ENCODE measurements at places on chromosomes 16 and 17. TPM values are rescaled to one million over a fixed set of nuclear protein-coding genes. Genes with fewer than 3 reads are reported as not detected.

GRCh38 chr16:64211331-64211730 is 910.5 kb downstream of the CDH11 start:
- no peak for DNase-seq

- no peak for DNase-seq
Observed at GRCh38 chr17:81148986-81149533, 16.2 kb upstream of the PVALEF start.

- peak; percentile 89 for DNase-seq
Observed at GRCh38 chr16:72172105-72173034, at the start of gene PMFBP1. PMFBP1 (minus strand) TSS chr16:72172155; CDS start chr16:72171208, 947 bp downstream.

GRCh38 chr17:4788807-4789700 is at the start of gene GLTPD2:
GLTPD2 (plus strand) TSS chr17:4788964; CDS start chr17:4789012, 48 bp downstream.
- DNase-seq = no peak

- DNase-seq = no peak
Observed at GRCh38 chr17:57586742-57587141, 158.4 kb downstream of the CCDC182 start.

DNA sequence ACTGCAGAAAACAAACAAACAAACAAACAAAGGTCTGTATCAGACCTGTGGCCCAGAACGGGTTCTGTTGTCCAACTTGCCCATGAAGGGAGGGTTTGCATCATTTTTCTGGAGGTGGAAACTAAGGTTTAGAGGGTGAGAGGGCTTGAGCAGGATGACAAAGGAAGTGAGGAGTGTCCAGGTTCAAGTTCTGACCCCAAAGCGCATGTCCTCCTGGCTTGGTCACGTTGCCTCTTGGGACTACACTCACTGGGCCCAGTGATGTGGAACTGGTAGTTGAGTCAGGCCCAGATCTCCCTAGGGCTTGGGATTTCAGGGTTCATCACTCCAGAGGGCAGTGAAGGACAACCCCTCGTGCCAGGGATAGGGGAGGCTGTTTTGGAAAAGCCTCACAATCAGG is 1.8 kb downstream of the SREBF1 start:
- no peak for DNase-seq

DNA sequence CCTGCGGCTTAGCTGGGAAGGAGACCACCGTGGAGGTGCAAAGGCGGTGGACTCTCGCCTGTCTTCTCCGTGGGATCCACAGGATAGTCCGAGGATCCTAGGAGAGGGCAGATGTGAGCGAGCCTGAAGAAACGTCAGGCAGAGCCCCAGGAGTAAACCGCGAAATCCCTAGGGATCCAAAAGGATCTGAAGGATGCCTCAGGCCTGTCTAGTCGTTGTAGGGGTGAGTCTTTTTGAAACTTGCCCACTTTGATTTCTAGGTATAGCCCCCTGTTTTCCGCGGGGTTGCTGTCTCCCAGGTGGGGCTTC is 576.5 kb downstream of the KCNJ18 start:
- DNase-seq = no peak

DNA sequence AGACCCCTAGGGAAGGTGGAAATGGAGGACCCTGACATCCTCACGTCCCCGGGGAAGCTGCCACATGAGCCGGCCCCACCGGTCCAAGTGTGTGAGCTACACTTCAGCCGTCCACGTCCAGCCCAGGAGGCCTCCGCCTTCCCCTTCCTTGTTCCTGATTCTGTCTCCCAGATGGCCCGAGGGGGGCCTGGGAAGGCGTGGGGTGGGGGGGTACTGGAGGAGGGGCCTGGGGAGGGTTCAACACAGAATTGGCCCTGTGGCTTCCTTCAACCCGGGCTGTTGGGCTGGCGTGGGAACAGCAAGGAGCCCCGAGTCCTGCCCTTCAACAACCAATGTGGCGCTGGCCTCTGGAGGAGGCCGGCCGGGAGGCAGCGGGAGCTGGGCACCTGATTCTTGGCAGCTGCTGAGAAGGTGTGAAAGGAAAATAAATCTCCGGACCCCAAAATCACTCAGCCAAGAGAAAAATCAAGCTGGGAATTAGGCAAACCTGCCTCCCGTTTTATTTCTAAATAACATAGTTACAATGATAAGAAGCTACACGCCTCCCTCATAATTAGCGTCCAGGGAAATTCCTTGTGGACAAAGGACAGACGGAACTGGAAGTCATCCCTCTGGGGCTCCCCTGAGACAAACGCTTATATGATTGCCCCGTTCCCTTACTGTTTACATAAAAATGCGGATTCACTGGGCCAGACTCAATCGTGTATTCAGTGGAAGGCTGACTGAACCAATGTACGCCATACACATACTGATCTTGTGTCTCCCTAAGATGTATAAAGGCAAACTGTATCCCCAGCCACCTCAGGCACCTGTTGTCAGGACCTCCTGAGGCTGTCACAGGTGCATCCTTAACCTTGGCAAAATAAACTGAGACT is 1.8 kb upstream of the APRT start:
- DNase-seq = no peak

GRCh38 chr17:4474093-4474492 is 24.6 kb upstream of the SPNS2 start:
- no peak for DNase-seq

- no peak for DNase-seq
Observed at GRCh38 chr16:67668495-67669157, 2.0 kb downstream of the C16orf86 start.

DNA sequence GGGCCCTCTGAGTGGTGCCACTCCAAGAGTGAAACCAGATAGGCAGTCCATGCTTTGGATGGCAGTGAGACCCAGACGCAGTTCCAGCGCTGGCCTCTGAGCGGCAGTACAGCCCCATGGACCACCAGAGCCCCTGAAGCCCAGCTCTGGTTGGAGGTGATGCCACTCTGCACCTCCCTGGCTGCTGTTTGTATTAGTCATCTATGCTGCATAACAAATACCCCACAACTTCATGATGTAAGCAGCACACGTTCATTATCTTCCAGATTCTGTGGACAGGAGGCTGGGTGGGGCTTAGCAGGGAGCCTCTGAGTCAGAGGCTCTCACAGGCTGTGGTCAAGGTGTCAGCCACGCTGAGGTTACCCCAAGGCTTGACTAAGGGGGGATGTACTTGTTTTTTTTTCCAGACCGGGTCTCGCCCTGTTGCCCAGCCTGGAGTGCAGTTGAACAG is 5.1 kb upstream of the NME4 start:
- peak; percentile 76 for DNase-seq

- DNase-seq = no peak
Observed at GRCh38 chr16:28531777-28532744, 6.7 kb downstream of the NUPR1 start.

GRCh38 chr17:68763562-68763961 is 162.4 kb upstream of the FAM20A start:
- DNase-seq = no peak

DNA sequence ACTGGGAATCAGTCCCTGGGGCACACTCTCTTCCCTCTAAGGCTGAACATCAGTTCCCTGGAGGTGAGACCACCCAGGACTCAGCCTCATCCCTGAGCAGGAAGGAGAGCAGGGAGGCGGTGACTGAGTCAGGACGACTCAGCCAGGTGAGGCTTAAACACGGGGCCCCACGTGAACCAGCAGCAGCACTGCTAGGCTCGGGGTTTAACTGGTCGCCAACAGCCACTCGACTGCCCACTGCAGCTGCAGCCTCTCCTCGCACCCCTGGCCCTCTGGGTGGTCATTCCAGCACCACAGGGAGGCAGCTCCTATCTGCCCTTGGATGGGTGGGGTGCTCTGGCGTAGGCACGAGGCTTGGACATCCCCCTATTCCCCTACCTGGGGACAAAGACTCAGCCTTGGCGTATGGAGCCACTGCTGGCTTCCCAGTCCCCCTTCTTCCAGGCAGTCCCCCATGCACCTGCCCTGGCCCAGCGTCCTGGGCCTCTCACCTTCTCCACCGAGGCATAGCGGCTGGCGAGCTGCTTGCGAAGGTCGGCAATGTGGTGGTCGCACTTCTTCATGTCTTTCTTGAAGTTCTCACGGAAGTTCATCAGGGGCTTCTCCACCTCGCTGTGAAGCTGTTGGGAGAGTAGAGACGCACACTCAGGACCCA is 21.2 kb upstream of the RCVRN start:
- no peak for DNase-seq

GRCh38 chr16:55500530-55501011 is 8.3 kb upstream of the LPCAT2 start:
- DNase-seq = no peak

DNA sequence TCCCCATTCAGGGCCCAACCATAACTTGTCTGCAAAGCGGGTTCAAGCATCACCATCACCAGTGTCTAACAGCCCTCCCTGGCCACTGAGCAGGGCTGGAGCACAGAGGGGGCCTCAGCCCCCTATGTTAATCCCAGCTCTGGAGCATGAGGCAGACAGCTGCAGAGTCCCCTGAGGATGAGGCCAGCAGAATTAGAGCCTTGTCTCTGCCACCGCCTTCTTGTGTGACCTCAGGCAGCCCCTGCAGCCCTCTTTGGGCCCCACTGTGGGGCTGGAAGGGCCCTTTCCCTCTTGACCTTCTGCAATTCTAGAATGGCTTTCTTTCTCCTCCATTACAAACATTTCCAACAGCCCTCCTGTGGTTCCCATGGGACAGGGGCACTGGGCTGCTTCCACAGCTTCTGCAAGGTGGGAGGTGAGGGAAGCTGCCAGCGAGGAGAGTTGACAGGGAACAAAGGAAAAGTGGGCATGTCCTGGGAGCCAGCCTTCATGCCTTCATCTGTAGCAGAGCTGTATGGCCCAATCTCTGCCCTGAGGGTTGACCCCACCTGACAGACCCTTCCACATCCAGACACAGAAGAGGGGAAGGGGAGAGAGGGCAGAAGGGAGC is 65.7 kb downstream of the TMEM132E start:
- no peak for DNase-seq

DNA sequence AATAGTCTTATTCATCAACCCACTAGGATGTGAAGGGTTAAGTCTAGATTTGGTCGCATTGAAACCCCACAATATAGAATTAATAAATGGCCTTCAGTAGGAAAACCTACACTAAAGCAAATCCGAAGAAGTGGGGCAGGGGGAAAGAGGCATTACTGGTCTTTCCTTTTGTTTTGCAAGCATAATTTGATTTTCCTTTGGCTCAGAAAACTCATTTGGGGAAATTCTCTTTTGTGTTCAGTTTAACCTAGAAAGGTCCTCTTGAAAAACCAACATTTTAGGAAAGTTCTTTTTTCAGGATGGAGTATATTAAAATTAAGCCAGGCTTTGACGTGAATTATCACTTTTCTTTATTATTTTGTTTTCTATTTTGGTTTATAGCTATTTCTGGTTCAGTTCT is 31.7 kb downstream of the ERCC4 start:
- DNase-seq = no peak

GRCh38 chr16:67672739-67673662 is 6.4 kb downstream of the C16orf86 start:
- peak; percentile 81 for DNase-seq

DNA sequence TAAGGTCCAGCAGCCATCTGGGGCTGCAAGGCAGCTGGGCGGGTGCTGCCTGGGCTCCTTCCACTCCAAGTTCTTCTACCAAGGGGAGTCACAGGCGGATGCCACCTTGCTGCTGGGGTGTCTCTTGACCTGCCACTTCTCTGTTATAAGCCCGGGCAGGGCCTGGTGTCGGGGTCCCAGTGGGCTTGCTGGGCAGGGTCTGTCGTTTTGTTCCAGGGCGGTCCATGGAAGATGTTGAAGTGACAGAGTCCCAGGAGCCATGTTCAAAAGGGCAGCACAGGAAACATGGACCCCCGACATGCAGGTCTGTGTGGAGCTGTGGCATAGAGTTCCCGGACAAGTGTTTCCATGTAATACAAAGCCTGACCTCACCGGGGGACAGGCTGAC is 91.1 kb downstream of the TNFRSF13B start:
- DNase-seq = no peak

DNA sequence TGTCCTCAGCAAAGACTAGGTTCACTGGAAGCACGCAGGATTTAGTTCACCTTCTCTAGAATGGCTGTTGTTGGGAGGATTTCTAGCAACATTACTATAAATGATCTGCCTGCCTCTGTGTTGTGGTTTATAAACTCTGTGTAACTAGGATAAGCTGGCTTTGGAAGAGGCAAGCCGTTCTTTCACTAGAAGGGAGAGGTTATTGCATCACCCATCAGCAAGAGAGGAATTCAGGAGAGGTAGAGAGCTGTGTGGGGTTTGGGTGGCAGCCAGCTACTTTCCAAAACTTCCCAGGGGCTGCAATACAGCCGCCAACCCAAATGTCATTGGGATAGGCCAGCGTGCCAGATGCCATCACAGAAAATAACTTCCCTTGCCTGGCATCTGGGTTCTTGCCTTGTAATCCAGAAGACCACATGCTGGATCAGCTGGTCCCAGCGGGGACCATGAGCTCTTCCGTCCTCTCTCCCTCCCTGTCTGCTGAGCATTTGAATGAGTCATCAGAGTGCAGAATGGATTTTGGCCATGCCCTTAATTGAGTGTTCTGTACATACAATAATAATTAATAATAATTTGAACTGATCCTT is 95.7 kb upstream of the RBFOX1 start:
- DNase-seq = no peak

DNA sequence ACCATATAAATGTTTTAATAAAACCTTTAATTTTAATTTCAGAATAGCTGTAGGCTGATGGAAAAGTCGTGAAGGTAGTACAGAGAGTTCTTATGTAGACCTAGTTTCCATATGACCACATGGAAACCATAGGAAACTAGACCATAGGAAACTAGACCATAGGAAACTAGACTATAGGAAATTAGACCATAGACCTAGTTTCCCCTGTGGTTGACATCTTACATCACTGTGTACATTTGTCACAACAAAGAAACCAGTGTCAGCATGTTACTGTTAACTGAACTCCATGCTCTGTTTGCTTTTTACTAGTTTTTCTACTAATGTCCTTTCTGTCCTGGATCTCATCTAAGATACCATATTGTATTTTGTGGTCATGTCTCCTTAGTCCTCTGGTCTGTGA is 14.6 kb downstream of the NUDT7 start:
- DNase-seq = no peak

DNA sequence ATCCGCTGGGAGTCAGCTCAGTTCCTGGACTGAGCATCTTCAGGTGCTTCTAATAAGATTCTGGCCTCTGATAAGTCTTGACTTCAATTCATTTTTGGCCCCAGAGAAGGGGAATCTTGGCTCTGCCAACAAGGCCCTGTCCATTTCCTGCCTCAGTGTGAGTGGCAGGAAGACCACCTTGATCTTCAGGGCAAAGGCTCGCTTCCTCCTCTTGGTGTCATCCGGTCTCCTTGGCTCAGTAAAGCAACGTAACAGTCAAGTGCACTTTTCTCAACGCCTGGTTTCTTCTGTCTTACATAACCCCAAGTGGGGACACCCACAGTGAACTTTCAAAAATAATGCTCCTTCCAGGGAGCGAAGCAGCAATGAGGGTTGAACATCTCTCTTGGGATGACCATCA is 169.8 kb downstream of the PRKCB start:
- DNase-seq = no peak

GRCh38 chr17:40134184-40134583 is 6.2 kb upstream of the CASC3 start:
- peak; percentile 38 for DNase-seq

GRCh38 chr16:84932681-84933080 is 78.7 kb downstream of the ZDHHC7 start:
- DNase-seq = no peak

Gene HNF1B
- not detected for total RNA-seq

Gene STAT5A
- total RNA-seq = 45.9 TPM

Gene LCAT
- total RNA-seq = 1.8 TPM

Gene CLEC19A
- total RNA-seq = not detected

Gene MYCBPAP
- 0.13 TPM for total RNA-seq

Gene STX8
- total RNA-seq = 49.3 TPM

Gene PYCARD
- total RNA-seq = 63.3 TPM

Gene ZFP3
- total RNA-seq = 1.3 TPM

Gene OTOA
- total RNA-seq = under 0.01 TPM

Gene C16orf96
- total RNA-seq = not detected

Gene DDX5
- total RNA-seq = 259 TPM

Gene ZFHX3
- total RNA-seq = 4.4 TPM

Gene DPEP3
- total RNA-seq = 0.13 TPM

Gene TPSD1
- total RNA-seq = not detected

Gene NPTX1
- 0.13 TPM for total RNA-seq

Gene CHD3
- total RNA-seq = 60.2 TPM
